ENCODE measurements at places on chromosomes 11 and 22. TPM values are rescaled to one million over a fixed set of nuclear protein-coding genes. Genes with fewer than 3 reads are reported as not detected.

Gene TRPM5
- under 0.01 TPM for total RNA-seq

Gene SHISA8
- not detected for total RNA-seq

Gene NNMT
- total RNA-seq = 1,196 TPM

Gene CASP5
- not detected for total RNA-seq

Gene CHRNA10
- 0.29 TPM for total RNA-seq

Gene APOBEC3B
- 0.36 TPM for total RNA-seq

Gene PRR33
- not detected for total RNA-seq

Gene C11orf68
- total RNA-seq = 32.9 TPM

Gene TRIM48
- total RNA-seq = not detected

Gene SMDT1
- 7.7 TPM for total RNA-seq

Gene SMTNL1
- not detected for total RNA-seq

Gene KCNK4
- total RNA-seq = 0.29 TPM

Gene TMA7B
- not detected for total RNA-seq

Gene PRSS23
- total RNA-seq = 826 TPM

Gene MPZL3
- total RNA-seq = 1.8 TPM

Gene CFAP300
- 6.5 TPM for total RNA-seq

Gene SCGB2A2
- total RNA-seq = not detected

Gene ROBO4
- total RNA-seq = 0.59 TPM

Gene KDM4F
- under 0.01 TPM for total RNA-seq

Gene GLYAT
- total RNA-seq = not detected

Gene OSBP2
- 4.3 TPM for total RNA-seq

Gene IL10RA
- total RNA-seq = not detected

Gene LRRC56
- total RNA-seq = 0.88 TPM

Data from osteoblast (primary cell).